ENCODE measurements at places on chromosomes 5 and 9. TPM values are rescaled to one million over a fixed set of nuclear protein-coding genes. Genes with fewer than 3 reads are reported as not detected.

DNA sequence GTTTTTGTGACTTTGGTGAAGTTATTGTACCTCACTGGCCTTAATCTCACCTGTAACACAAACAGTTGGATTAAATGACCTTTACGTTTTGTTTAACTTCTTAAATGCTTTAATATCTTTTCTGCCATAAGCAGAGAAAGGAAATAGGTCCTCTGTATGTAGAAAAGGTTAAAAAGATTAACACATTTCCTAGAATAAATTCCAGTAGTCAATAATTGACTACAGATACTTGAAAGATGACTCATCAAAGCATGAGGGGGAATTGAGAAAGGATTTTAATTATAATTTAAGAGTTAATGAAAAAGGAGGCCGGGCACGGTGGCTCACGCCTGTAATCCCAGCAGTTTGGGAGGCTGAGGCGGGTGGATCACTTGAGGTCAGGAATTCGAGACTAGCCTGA, 35.8 kb upstream of the CMYA5 start:
- DNase-seq = no peak

DNA sequence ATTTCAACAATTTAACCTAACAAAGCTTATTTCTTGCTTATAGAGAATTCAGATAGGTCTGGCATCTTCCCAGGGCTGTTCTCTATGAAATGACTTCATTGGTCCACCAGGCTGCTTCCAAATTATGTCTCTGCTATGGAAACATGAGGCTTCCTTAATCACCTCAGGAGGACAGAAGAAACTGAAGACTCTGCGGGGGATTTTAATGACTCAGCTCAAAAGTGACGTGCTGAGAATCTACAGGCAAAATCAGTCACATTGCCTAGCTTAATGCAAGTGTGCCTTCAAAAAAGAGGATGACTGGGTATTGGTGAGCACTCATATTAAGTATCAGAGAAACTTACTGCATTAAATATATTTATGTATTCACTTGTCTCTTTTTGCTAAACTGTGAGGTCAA, 315.5 kb upstream of the RGMB start:
- no peak for DNase-seq

- DNase-seq = no peak
Observed at GRCh38 chr9:131546336-131547084, 1.2 kb downstream of the PRRT1B start.

- no peak for DNase-seq
Observed at GRCh38 chr9:99076483-99077171, 28.3 kb upstream of the TGFBR1 start.

TAF1L gene
- not detected for total RNA-seq

GRCh38 chr9:114092336-114092735, 6.8 kb downstream of the KIF12 start:
- no peak for DNase-seq

PCDHGA7 gene
- total RNA-seq = 11.8 TPM

GRCh38 chr5:79642210-79642609, 30.0 kb downstream of the TENT2 start:
- DNase-seq = no peak

- no peak for DNase-seq
Observed at GRCh38 chr5:144227363-144227999, 56.8 kb downstream of the KCTD16 start.

GRCh38 chr5:161138751-161139455, 286.9 kb upstream of the ATP10B start:
- DNase-seq = no peak

- no peak for DNase-seq
Observed at GRCh38 chr9:99030092-99030511, 74.8 kb upstream of the TGFBR1 start.

DNA sequence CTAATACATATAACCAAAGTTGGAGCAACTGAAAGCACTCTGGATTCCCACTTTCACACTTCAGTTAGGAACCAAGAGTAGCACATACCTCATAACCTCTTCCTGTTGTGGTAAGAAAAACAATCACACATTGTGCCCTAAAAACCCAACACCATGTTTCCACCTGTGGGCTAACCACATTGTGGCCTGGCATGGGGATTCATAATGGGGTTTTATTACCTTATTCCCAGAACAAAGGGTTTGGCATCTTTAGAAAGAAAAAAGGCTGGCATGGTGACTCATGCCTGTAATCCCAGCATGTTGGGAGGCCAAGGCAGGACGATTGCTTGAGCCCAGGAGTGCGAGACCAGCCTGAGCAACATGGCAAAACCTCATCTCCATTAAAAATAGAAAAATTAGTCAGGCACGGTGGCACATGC, 60.6 kb downstream of the HSD17B3 start:
- DNase-seq = no peak

GRCh38 chr9:127406799-127407491, 10.0 kb downstream of the SLC2A8 start:
- DNase-seq = no peak

PLPP7 gene
- 78.7 TPM for total RNA-seq

RABGAP1 gene
- total RNA-seq = 49.3 TPM

TAF9 gene
- total RNA-seq = 44.2 TPM

PPIC gene
- total RNA-seq = 40.0 TPM

DNA sequence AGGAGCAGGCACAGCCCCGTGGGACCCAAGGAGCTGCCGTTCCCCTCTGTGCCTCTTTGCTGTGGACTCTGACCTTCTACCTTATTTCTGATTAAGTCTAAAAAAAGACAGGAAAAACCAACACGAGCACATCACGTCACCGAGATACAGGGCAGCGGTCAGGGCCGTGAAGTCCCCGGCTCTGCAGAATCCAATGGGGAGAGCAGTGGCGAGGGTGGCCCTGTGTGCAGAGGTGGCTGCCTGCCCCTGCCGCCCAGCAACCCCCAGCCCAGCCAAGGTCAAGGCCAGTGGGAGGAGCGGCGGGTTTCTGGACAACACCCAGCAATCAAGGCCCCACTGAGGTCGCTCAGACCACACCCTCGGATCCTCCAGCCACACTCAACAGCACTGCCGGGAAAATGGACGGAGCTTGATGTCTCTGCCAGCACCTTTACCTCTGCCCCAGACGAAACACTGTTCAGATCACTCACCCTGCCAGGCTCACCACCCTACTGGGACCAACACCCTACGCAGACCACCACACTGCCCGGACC, 32.7 kb upstream of the SLC9A3 start:
- peak; percentile 63 for DNase-seq

- no peak for DNase-seq
Observed at GRCh38 chr9:133888809-133889491, 103.2 kb downstream of the VAV2 start.

DNA sequence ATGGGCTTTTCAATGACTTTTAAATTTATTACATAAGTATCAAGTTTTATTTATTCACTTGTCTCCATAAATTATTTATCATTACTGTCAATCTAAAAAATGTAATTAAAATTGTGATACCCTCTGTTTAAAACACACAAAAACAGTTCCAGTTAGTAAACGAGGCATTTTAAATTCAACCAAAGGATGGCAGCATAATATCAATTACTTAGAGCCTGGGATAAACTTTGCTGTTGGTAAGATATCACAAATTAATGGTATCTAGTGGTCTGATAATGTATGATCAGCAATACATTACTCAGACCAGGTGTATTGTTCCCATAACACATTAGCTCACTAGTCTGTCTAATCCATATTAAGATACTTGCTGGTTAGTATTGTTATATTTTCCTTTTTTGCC, 9.6 kb upstream of the IFNE start:
- DNase-seq = no peak

LMNB1 gene
- 3.0 TPM for total RNA-seq

DNA sequence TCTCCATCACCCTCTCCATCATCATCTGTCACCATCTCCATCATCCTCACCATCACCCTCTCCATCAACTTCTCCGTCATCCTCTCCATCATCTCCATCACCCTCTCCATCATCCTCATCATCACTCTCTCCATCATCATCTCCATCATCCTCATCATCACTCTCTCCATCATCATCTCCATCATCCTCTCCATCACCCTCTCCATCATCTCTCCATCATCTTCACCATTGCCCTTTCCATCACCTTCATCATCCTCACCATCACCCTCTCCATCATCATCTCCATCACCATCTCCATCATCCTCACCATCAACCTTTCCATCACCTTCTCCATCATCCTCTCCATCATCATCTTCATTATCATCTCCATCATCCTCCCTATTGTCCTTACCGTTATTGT, 565.5 kb upstream of the SGCD start:
- DNase-seq = no peak

GRCh38 chr5:90548069-90548593, 10.5 kb upstream of the ADGRV1 start:
- DNase-seq = no peak

DNA sequence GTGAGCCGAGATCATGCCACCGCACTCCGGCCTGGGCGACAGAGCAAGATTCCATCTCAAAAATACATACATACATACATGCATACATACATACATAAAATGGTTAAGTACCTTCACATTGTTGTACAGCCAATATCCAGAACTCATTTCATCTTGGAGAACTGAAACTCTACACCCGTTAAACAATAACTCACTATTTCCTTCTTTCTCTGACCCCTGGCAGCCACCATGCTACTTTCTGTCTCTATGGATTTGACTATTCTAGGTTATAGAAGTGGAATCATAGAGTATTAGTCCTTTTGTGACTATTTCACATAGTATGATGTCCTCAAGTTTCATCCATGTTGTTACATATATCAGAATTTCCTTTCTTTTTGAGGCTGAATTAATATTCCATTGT, 9.6 kb upstream of the KIF27 start:
- no peak for DNase-seq

- no peak for DNase-seq
Observed at GRCh38 chr5:80576383-80576782, 6.3 kb upstream of the ANKRD34B start.

ZFP2 gene
- total RNA-seq = 1.2 TPM

SPATA31A3 gene
- not detected for total RNA-seq

FAM169A gene
- total RNA-seq = 6.5 TPM

GRCh38 chr5:124130816-124131215, 615.6 kb downstream of the ZNF608 start:
- DNase-seq = no peak

DNA sequence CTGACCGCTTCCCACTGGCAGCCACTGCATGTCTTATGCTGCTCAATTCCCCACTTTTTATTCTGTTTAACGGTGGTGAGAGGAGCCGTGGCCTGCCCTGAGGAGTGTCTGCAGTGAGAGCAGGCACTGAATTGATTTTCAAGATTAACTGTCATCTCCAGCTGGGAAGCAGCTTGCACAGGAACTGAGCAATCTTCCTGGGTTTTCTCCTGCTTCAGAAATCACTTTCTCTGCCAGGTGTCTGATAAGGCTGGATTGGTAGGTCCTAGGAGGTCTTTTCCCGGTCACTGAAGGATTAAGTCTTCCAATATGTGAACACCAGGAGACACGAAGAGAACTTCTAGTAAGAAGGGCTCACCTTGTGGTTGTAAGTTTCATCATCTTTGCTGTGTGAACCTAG, 181.1 kb upstream of the RAD23B start:
- no peak for DNase-seq

ARL14EPL gene
- total RNA-seq = not detected

DNA sequence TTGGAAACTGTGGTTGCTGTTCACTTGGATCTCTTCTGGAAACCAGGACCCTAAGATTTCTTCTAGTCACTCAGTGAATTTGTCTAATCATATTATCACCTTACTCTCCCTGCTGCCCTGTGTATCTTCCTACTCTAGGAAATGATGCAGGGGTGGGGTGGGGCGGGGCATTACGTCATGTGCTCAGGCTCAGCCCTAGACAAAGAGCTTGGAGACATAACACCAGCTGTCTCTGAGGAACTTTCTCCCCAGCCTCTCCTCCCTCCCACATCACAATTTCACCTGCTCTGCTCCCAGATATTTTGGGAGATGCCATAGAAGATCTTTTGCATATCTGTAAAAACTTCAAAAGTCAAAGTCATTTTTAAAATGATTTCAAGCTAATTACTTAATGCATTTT, 470.4 kb downstream of the ZSWIM6 start:
- no peak for DNase-seq

- DNase-seq = no peak
Observed at GRCh38 chr5:43730832-43731342, 127.9 kb downstream of the NNT start.

GABRP gene
- 0.30 TPM for total RNA-seq

DNA sequence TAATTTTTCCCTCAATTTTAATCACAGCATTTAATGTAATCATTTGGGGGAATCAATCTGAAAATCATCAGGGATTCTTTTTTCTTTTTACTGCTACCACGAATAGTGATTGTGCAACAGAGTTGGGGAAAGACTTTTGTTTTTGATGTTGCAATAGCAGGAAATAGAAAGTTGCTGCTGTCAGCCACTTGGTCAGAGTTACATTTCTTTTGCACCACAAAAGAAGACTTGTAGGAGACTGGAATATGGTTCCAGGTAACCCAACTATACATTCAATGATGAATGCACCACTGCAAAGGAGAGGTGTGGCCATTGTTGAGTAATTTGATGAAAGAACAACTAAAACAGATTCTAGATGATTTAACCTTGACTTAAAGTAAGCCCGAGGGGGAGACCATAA, 46.3 kb upstream of the PALM2AKAP2 start:
- DNase-seq = no peak

GRCh38 chr9:5510989-5511388, 658 bp downstream of the PDCD1LG2 start:
- DNase-seq = no peak

NIPBL gene
- total RNA-seq = 46.8 TPM

GRCh38 chr5:125823572-125823971, 599.6 kb upstream of the GRAMD2B start:
- DNase-seq = no peak

DNA sequence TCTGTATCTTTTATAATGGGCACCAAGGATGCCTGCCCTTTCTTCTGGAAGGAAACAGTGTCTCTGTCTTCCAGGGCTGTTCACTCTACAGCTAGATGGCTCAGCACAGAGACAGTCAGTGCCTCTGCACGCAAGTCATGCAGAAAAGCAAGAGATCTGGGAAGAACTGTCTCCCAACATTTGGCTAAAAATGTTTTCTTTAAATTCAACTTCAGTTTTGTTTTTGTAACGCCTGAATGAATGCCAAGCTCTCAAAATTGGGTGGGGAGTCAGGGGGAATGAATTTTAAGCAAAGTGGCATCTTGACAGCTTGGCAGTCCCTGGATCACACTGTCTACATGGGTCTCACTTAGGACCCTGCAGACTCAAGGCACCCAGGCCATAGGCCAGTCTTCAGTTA, 12.6 kb downstream of the OLFML2A start:
- DNase-seq = no peak

GLRA1 gene
- total RNA-seq = not detected

DNA sequence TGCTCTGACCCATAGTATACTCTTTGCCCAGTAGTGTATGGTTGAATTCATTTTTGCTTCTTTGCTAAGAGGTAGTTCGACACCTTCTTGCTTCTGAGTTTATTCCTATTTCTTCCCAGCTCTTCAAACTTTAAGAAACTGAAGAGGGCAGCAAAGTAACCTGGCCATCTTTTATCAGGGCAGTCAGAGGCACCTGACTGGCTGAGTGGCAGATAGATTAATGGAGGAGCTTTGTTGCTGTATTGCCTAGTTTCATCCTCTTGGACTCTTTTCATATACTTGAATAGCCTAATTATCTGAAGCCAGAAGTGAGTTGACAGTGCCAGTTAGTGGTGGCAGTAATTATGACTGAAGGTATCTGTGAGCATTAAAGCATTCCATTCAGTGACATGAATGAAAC, 82.5 kb downstream of the UHRF2 start:
- no peak for DNase-seq

CD274 gene
- total RNA-seq = 17.9 TPM
